Glutamatergic neuron (in vitro differentiated cells): ENCODE measurements at places on chromosomes 4 and X. TPM values are rescaled to one million over a fixed set of nuclear protein-coding genes. Genes with fewer than 3 reads are reported as not detected.

GRCh38 chr4:161554372-161554990, 609.3 kb downstream of the FSTL5 start:
- DNase-seq = no peak
- H3K27me3 ChIP-seq = no peaks in the 10 kb centered on the region
- no peaks in the 10 kb centered on the region for H3K36me3 ChIP-seq
- no peak overlapping the region for H3K4me3 ChIP-seq

- H3K27ac ChIP-seq = no peak overlapping the region
- H3K36me3 ChIP-seq = no peaks in the 10 kb centered on the region
- peaks cover 2% of the 10 kb centered on the region for H3K27me3 ChIP-seq
- no peaks in the 10 kb centered on the region for H3K4me1 ChIP-seq
- no peak overlapping the region for H3K4me3 ChIP-seq
- no peak for DNase-seq
Measured at GRCh38 chr4:5137927-5138326, 86.6 kb downstream of the STK32B start.

- H3K4me3 ChIP-seq = no peak overlapping the region
- H3K27ac ChIP-seq = no peak overlapping the region
- H3K4me1 ChIP-seq = no peaks in the 10 kb centered on the region
- no peaks in the 10 kb centered on the region for H3K36me3 ChIP-seq
Measured at GRCh38 chr4:107853444-107854355, 29.0 kb downstream of the SGMS2 start.

- no peaks in the 10 kb centered on the region for H3K4me1 ChIP-seq
- no peaks in the 10 kb centered on the region for H3K36me3 ChIP-seq
- H3K27me3 ChIP-seq = peaks cover 9% of the 10 kb centered on the region
- H3K27ac ChIP-seq = no peak overlapping the region
- no peak for DNase-seq
Measured at GRCh38 chr4:8909548-8909947, 37.9 kb upstream of the HMX1 start.

GRCh38 chrX:1493412-1493811, 40.7 kb upstream of the ASMTL start:
- peaks cover 8% of the 10 kb centered on the region for H3K4me1 ChIP-seq
- H3K27ac ChIP-seq = peak overlapping the region; percentile 87
- H3K36me3 ChIP-seq = peaks cover 8% of the 10 kb centered on the region
- H3K4me3 ChIP-seq = peak overlapping the region; percentile 72

DNA sequence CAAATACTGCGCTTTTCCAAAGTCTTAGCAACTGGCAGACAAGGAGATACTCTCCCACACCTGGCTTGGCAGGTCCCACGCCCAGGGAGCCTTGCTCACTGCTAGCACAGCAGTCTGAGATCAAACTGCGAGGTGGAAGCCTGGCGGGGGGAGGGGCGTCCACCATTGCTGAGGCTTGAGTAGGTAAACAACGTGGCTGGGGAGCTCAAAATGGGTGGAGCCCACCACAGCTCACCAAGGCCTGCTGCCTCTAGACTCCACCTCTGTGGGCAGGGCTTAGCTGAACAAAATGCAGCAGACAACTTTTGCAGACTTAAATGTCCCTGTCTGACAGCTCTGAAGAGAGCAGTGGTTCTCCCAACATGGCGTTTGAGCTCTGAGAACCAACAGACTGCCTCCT, 23.0 kb upstream of the NFKB1 start:
- no peak for DNase-seq
- H3K36me3 ChIP-seq = peaks cover 29% of the 10 kb centered on the region
- no peak overlapping the region for H3K4me3 ChIP-seq

- DNase-seq = peak; percentile 43
- no peak within 1 kb of the TSS for H3K27ac ChIP-seq
- peaks cover 23% of the 10 kb centered on the region for H3K27me3 ChIP-seq
- no peaks in the 10 kb centered on the region for H3K36me3 ChIP-seq
- H3K4me3 ChIP-seq = peak within 1 kb of the TSS; percentile 93
- peaks cover 4% of the 10 kb centered on the region for H3K4me1 ChIP-seq
Measured at GRCh38 chr4:57109847-57110639, at the start of gene IGFBP7. TSS of gene IGFBP7 (minus strand) at chr4:57110385. CDS start at chr4:57110351, 34 bp downstream.

DNA sequence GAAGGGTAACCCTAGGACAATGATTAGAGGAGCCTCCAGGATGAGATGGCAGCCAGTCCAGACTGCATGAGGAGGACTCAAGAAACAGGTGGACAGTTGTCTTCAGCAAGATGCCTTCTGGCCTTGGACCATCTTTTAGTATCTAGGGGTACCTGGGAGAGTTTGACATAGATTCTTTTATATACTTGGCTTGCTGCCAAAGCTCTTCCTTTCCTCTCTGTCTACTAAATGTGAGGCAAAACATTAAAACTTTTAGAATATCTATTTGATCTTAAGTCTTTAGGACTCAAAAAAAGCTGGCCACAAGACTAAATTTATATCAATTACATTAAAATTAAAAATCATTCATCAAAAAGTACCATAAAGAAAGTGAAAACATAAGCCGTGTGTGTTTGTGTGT, 18.6 kb upstream of the NKX3-2 start:
- peaks cover 1% of the 10 kb centered on the region for H3K27me3 ChIP-seq
- no peaks in the 10 kb centered on the region for H3K36me3 ChIP-seq
- no peak overlapping the region for H3K27ac ChIP-seq
- no peak for DNase-seq
- no peak overlapping the region for H3K4me3 ChIP-seq
- H3K4me1 ChIP-seq = no peaks in the 10 kb centered on the region

- no peak overlapping the region for H3K27ac ChIP-seq
- no peak overlapping the region for H3K4me3 ChIP-seq
- H3K4me1 ChIP-seq = no peaks in the 10 kb centered on the region
- H3K27me3 ChIP-seq = no peaks in the 10 kb centered on the region
Measured at GRCh38 chrX:117835034-117835433, 281.6 kb downstream of the KLHL13 start.

DNA sequence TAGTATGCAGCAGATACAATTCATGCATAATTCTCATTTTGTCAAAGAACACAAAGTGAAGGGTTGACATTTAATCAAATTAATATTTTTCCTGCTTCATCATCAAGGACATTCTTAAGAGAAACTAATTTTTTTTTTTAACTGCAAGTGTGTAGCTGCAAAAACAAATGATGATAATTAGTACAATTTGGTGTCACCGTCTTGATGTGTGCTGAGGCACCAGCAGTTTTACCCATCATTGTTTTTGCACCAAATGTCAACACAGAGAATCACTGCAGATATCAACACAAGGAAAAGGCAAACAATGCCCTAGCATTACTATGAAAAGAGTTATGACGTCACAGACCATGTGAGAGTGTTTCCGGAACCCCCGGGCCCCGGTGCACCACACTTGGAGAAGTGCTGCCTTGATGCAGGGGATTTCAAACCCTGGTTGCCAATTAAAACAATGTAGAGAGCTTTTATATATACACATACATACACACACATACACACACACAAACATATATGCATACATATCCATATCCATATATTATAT, 55.9 kb downstream of the AGA start:
- peaks cover 2% of the 10 kb centered on the region for H3K4me1 ChIP-seq
- no peak overlapping the region for H3K4me3 ChIP-seq
- H3K27ac ChIP-seq = no peak overlapping the region
- no peaks in the 10 kb centered on the region for H3K27me3 ChIP-seq
- H3K36me3 ChIP-seq = no peaks in the 10 kb centered on the region

GRCh38 chrX:31551913-31552312, 480.1 kb upstream of the FTHL17 start:
- no peaks in the 10 kb centered on the region for H3K27me3 ChIP-seq
- H3K36me3 ChIP-seq = no peaks in the 10 kb centered on the region
- no peaks in the 10 kb centered on the region for H3K4me1 ChIP-seq
- no peak overlapping the region for H3K4me3 ChIP-seq
- no peak for DNase-seq

- no peak overlapping the region for H3K27ac ChIP-seq
- H3K4me3 ChIP-seq = no peak overlapping the region
- peaks cover 4% of the 10 kb centered on the region for H3K36me3 ChIP-seq
- no peak for DNase-seq
- H3K4me1 ChIP-seq = peaks cover 6% of the 10 kb centered on the region
Measured at GRCh38 chr4:169060391-169061091, 50.5 kb upstream of the CBR4 start.

- DNase-seq = no peak
- H3K4me1 ChIP-seq = no peaks in the 10 kb centered on the region
- H3K36me3 ChIP-seq = no peaks in the 10 kb centered on the region
Measured at GRCh38 chr4:108881190-108881589, 118.3 kb upstream of the ETNPPL start.

- DNase-seq = no peak
- no peaks in the 10 kb centered on the region for H3K4me1 ChIP-seq
- no peak overlapping the region for H3K4me3 ChIP-seq
- no peak overlapping the region for H3K27ac ChIP-seq
Measured at GRCh38 chr4:75698162-75698962, 25.2 kb upstream of the G3BP2 start.

DNA sequence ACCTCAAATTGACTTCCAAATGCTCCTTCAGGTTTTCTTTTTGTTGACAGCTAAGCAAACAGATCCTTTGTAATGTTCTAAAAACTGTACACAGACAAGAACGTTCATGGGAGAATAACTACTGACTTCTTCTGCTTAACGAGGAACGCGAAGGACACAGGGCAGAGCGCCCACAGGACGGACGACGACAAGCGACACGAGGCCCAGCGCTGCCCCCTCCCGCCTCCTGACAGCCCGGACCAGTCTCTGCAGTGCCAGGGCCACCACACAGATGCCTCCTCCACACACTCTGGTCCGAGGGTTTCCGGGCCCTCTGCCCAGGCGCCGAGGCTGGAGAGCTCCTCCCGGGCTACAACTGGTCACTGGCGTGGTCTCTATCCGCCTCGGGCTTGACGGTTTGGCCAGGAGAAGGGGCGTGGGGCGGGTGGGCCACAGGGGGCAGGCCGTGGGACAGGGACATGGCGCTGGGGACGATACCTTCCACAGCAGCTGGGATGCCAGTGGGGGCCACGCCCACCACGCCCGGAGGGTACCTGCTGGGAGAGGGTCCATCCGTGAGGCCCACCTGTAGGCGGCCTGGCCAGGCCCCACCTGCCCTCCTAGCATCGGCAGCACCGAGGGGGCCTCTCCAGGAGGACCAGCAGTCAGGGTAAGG, 36.9 kb downstream of the CTBP1 start:
- peaks cover 10% of the 10 kb centered on the region for H3K4me1 ChIP-seq
- H3K27ac ChIP-seq = peak overlapping the region; percentile 76
- H3K36me3 ChIP-seq = no peaks in the 10 kb centered on the region
- peak; percentile 14 for DNase-seq

- no peak overlapping the region for H3K27ac ChIP-seq
- no peaks in the 10 kb centered on the region for H3K36me3 ChIP-seq
- H3K4me3 ChIP-seq = no peak overlapping the region
- no peaks in the 10 kb centered on the region for H3K4me1 ChIP-seq
Measured at GRCh38 chrX:63935835-63936234, 150.8 kb upstream of the ARHGEF9 start.

DNA sequence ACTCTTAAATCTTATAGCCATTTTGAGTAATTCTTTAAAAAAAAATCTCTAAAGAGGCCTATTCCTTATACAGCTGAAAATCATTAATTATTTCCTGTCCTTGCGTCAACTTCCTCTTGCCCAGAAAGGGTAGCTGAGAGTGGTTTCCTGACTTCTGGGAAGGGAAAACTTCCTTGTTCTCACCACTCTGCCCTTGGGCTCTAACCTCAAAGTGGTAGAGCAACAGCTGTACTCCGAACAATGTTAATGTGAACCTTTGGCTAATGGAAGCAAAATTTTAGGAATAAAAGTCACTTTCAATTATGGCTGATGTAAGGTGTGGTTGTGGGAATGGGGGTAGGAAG, 15.3 kb downstream of the KLHL2 start:
- no peak overlapping the region for H3K27ac ChIP-seq
- H3K36me3 ChIP-seq = no peaks in the 10 kb centered on the region
- no peaks in the 10 kb centered on the region for H3K27me3 ChIP-seq
- H3K4me3 ChIP-seq = no peak overlapping the region

- H3K4me1 ChIP-seq = peaks cover 6% of the 10 kb centered on the region
- no peaks in the 10 kb centered on the region for H3K27me3 ChIP-seq
- H3K36me3 ChIP-seq = peaks cover 12% of the 10 kb centered on the region
- DNase-seq = no peak
- no peak overlapping the region for H3K27ac ChIP-seq
- H3K4me3 ChIP-seq = no peak overlapping the region
Measured at GRCh38 chr4:66555301-66555700, 885.0 kb upstream of the EPHA5 start.

- no peaks in the 10 kb centered on the region for H3K36me3 ChIP-seq
- no peaks in the 10 kb centered on the region for H3K4me1 ChIP-seq
- H3K27me3 ChIP-seq = no peaks in the 10 kb centered on the region
- no peak overlapping the region for H3K27ac ChIP-seq
- DNase-seq = no peak
- H3K4me3 ChIP-seq = no peak overlapping the region
Measured at GRCh38 chr4:102524691-102525090, 23.5 kb downstream of the NFKB1 start.

GRCh38 chrX:93319609-93320008, 353.8 kb downstream of the NAP1L3 start:
- no peaks in the 10 kb centered on the region for H3K36me3 ChIP-seq
- peaks cover 2% of the 10 kb centered on the region for H3K4me1 ChIP-seq
- H3K27me3 ChIP-seq = no peaks in the 10 kb centered on the region
- DNase-seq = no peak

DNA sequence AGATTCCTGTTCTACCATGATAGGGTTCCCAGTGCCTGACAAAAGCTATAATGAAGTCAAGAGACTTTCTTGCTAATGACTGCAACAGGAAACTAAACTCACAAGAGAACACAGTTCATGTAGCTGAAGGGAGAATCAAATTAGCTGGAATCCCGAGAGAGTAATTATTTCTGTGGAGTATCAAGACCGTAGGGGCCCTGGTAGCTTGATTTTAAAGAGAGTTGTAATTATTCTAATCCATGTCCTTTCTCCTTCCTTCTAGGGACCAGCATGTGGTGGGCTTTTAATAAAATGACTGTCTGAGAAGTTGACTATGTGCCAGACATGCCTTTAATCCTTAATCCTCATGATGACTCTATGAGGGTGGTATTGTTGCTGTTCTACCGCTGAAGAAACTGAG, 1.7 kb upstream of the TRPC5OS start:
- no peak overlapping the region for H3K4me3 ChIP-seq
- H3K4me1 ChIP-seq = peaks cover 2% of the 10 kb centered on the region
- no peak overlapping the region for H3K27ac ChIP-seq
- no peak for DNase-seq
- no peaks in the 10 kb centered on the region for H3K27me3 ChIP-seq
- no peaks in the 10 kb centered on the region for H3K36me3 ChIP-seq

- H3K27me3 ChIP-seq = peaks cover 1% of the 10 kb centered on the region
- no peak overlapping the region for H3K27ac ChIP-seq
- H3K36me3 ChIP-seq = no peaks in the 10 kb centered on the region
- no peak for DNase-seq
- no peak overlapping the region for H3K4me3 ChIP-seq
Measured at GRCh38 chrX:42085836-42086235, 162.5 kb upstream of the CASK start.

GRCh38 chrX:35016051-35016450, 73.5 kb downstream of the FAM47B start:
- peaks cover 2% of the 10 kb centered on the region for H3K27me3 ChIP-seq
- H3K4me3 ChIP-seq = no peak overlapping the region
- H3K36me3 ChIP-seq = no peaks in the 10 kb centered on the region
- no peak overlapping the region for H3K27ac ChIP-seq
- H3K4me1 ChIP-seq = no peaks in the 10 kb centered on the region
- no peak for DNase-seq

The PCDH7 gene
- 2.8 TPM for total RNA-seq

The CT45A5 gene
- total RNA-seq = not detected

The CSN2 gene
- total RNA-seq = not detected

The DRD5 gene
- total RNA-seq = not detected

The SRPX2 gene
- not detected for total RNA-seq

The PAGE2 gene
- total RNA-seq = not detected

The SSX4 gene
- total RNA-seq = 0.71 TPM

The SPOCK3 gene
- total RNA-seq = 26.8 TPM

The CDK16 gene
- total RNA-seq = 181 TPM

The MAGEA4 gene
- total RNA-seq = not detected

The GAGE13 gene
- not detected for total RNA-seq

The ASB9 gene
- total RNA-seq = not detected

The NIPAL1 gene
- 0.83 TPM for total RNA-seq

The GPR82 gene
- not detected for total RNA-seq

The CT47A7 gene
- total RNA-seq = not detected
